ENCODE measurements at places on chromosomes 4 and X.

GRCh38 chr4:20323991-20324390 is 72.3 kb downstream of the SLIT2 start:
- no peak for DNase-seq

GRCh38 chr4:57075367-57075766 is 34.8 kb downstream of the IGFBP7 start:
- DNase-seq = no peak

DNA sequence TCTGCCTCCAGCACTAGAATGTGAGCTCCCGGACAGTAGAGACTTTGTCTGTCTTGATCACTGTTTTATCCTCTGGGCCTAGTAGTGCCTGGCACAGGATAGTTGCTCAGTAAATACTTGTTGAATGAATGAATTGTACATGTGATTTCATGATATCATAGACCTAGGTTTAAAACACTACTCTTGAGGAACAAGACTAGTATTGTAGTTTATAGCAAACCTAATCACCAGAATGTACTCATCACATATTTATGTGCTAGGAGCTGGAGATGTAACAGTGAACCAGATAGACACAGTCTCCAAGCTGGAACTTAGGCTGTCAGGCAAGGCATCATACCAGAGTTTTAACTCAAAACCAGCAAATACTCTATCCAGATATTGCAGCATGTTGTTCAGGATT is 23.5 kb downstream of the GAB3 start:
- no peak for DNase-seq

- peak; percentile 18 for DNase-seq
These were observed 62.5 kb upstream of the NFKB1 start for GRCh38 chr4:102438396-102439235.

DNA sequence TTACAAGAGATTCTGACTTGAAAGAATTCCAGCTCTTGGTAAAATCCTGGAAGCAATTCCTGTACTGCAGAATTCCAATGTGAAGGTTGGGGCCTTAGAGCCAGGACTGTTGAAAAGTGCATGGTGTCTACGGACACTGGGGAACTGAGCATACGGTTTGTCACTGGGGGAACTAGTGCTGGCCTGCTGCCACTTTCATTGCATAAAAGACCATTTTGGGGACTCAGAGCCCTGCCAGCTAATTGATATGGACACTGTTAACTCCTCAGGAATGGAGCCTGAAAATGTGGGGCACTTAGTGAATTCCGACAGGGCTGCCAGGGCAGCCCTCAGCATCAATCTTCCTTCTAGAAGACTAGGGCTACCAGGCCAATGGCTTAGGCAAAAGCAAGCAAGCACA is 55.9 kb downstream of the AMOT start:
- no peak for DNase-seq

DNA sequence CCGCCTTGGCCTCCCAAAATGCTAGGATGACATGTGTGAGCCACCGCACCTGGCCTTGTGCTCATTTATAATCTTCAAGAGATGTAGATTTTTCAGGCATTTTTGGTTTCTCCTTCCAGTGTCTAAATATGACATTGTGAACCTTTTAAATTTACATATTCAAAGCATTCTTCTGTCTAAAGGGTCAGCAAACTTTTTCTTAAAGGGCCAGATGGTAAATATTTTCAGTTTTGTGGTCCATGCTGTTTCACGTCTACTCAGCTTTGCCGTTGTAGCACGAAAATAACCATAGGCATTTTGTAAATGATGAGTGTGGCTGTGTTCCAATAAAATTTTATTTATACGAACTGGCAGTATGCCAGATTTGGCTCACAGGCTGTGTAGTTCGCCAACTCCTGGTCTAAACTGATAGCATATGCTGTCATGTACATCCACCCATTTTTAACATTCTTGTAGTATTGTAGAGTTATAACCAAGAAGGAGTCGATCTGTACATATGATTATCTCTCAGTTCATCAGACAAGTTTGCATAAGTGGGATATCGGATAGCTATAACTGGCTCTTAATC is 12.7 kb upstream of the GCNA start:
- DNase-seq = peak; percentile 86

- DNase-seq = no peak
These were observed 272.7 kb downstream of the PDHA2 start for GRCh38 chr4:96112631-96113030.

DNA sequence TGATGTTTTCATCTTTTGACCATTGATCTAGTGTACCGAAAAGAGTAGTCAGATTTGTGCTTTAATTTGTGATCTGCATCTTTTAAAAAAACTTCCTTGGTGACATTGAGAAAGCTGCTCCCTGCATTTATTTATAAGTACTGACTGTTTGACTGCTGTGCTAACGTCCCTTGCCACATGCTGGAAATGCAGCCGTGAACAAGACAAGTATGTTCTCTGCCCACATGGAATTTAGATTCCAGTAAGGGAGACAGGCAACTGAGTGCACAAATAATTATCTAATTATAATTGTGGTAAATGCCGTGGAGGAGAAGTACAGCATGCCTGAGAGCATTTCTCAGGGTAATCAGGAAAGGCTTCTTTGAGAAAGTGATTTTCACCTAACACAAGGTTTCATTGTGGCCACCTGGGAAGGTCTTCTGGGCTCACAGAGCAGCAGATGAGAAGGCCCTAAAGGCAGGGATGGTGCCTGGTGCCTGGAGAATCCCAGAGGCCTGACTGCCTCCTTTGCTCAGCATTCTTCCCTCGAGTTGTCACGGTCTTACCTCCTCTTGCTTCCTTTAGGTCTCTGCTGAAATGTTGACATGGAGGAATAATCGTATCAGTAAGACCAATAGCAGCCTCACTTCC is 55.8 kb downstream of the PTTG2 start:
- no peak for DNase-seq

DNA sequence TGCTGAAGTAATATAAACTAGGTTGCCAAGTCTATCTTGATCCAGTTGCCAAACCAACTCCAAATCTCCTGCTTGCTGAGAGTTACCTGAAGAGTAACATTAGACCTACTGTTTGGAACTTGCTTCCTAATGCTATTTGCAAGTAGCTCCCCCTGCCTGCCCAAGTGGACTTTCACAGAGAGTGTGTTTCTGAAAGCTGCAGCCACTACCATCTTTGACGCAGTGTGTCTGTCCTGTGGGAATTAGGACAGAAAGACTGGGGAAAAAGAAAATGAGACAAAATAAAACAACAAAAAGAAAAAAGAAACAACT is 195.0 kb upstream of the HS3ST1 start:
- peak; percentile 3 for DNase-seq

GRCh38 chr4:56683455-56683854 is 2.4 kb upstream of the HOPX start:
- no peak for DNase-seq

- DNase-seq = no peak
These were observed 1.5 kb downstream of the GIMD1 start for GRCh38 chr4:106367072-106367471.

GRCh38 chr4:24836661-24837242 is 41.4 kb downstream of the SOD3 start:
- no peak for DNase-seq

GRCh38 chr4:37388681-37389365 is 144.3 kb downstream of the NWD2 start:
- peak; percentile 63 for DNase-seq

DNA sequence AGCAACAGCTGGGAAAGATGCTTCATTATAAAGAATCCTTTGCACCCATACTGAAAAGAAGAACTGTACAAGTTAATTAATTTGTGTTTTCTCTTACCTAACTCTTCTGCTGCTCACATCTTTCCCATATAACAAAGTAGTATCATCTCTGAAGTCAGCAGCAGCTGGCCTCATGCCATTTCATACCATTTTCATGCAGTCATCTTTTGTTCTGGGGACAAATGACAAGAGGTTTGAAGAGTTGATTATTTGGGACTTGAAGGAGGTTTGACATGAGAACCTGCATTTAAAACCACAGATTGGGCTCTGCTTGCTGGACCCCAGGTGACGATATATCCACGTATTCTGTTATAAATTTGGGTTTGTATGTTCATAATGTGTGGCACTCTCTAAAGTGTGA is 430.3 kb downstream of the SPRY1 start:
- no peak for DNase-seq

DNA sequence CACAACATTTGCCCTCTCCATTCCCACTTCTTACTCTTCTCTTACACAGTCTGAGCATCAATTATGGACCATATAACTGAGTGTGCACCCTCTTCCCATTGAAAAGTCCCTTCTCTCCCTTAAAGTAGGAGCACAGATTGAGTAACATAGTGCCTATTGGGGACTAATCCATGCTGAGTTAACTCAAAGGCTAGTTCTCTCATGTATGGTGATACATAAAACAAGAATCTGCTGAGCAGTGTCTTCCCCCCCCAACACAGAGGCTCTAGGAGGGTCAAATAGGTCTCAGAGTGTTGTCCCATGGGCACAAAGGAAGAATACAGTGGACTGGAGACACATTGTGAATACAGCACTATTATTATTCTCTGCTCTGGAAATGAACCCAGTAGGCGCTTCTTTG is 274.6 kb upstream of the BOD1L1 start:
- DNase-seq = no peak

DNA sequence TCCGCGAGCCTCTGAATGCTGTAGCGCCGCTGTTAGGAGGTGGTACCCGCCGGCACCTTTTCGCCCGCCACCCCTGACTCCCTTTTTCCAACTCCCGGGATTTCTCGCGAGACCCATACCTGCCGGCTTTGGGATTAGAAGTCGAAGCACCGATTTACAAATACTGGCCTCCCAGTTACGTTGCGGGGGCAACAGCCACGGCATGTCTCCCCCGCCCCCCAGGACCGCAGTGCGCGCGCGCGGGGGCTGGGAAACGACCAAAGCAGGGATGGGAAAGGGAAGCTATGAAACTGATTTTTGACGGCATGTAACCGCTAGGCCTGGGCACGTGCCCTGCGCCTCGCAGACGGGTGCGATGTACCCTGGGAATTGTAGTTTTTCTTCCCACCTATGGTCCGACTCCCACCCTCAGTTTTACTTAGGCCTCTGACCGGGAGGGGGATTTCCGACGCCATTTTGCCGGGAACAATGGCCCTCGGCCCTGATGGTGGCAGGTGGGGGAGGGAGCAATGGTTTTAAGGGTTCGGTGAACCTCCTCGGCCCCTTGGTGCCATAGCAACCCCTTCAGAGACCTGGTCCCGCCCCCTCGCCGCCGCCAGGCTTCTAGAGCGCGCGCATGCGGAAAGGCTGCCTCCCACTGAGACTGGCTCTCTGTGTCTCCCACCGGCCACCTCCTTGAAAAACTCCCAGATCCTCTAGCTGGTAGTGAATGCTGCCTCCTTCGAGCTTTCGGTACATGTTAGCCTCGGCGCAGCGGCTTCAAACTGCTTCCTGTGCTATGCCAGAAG is 772 bp upstream of the WNK3 start:
- peak; percentile 16 for DNase-seq

GRCh38 chr4:93501946-93502345 is 326.6 kb upstream of the ATOH1 start:
- DNase-seq = no peak

DNA sequence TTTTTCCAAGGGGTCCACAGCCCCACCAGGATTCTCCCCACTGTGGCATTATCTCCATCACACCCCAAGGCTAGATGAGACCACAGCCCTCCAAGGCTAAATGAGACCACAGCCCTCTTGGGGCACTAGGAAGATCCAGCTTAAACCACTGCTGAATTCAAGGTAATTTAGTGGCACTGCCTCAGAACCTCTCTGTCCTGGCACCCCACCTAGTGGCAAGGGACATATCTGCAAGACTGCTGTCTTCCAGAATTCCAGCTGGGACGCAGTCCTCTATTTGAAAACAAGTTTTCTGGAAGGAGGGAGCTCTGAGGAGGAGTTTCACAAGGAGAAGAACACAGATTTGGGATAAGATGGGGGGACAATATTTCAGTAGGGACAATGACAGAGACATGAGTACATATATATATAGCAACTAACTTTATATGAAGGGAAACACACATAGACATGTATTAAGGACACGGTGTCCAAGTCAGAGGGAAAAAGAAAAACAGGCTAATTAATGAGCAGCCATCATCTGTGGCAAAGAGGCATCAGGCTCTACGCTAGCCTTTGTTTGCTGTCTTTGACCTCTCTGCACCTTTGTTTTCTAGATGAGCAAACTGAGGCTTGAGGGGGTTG is 9.3 kb downstream of the CETN2 start:
- peak; percentile 44 for DNase-seq

DNA sequence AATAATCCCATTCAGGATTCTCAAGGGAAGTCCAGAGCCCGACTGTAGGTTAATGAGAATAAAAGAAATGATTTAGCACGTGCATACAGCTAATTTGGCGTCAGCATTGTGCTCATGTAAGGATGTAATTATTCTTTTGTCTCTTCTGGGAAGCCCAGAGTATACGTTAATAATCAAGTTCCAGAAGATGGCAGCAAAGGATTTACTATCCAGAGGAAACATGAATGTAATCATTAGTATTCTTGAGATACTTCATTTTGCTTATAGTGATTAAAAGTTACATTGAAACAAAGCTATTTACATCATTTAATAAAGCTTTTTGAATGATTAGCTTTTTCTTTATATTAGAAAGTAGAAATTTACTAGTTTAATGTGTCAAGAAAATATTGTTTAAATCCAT is 27.1 kb upstream of the MAP9 start:
- peak; percentile 59 for DNase-seq

- DNase-seq = no peak
These were observed 187.5 kb upstream of the TBC1D9 start for GRCh38 chr4:140943486-140944198.

GRCh38 chrX:36388901-36389300 is 469.4 kb downstream of the CFAP47 start:
- no peak for DNase-seq

GRCh38 chr4:90002441-90003062 is 107.9 kb downstream of the MMRN1 start:
- DNase-seq = no peak

GRCh38 chr4:182107931-182108330 is 135.3 kb upstream of the TENM3 start:
- no peak for DNase-seq

- peak; percentile 77 for DNase-seq
These were observed 16.6 kb downstream of the DCK start for GRCh38 chr4:71009890-71010588.

DNA sequence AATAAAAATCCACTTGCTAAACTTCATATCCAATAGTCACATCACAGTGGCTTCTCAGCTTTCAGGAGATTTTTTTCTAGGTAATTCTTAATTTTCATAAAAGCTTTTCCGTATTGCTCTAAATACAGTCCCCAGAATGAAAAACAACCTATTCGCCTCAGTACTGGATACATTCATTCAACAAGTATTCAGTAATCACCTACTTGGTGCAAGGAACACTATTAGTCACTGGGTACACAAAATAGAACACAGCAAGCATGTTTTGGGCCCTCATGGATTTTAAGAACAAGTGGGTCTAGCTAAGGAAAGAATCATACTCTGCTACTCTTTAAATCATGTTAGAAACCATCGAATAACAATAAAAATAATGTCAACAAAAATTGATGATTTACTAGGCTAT is 2.8 kb upstream of the BEX3 start:
- no peak for DNase-seq

GRCh38 chr4:53019485-53020382 is 157.6 kb downstream of the RASL11B start:
- no peak for DNase-seq

All from hematopoietic multipotent progenitor cell treated with erythropoietin and hydrocortisone succinate and interleukin-3 and kit ligand, for 6 days (in vitro differentiated cells).